Astrocyte of the hippocampus (primary cell): ENCODE measurements at places on chromosomes 1 and 21.

DNA sequence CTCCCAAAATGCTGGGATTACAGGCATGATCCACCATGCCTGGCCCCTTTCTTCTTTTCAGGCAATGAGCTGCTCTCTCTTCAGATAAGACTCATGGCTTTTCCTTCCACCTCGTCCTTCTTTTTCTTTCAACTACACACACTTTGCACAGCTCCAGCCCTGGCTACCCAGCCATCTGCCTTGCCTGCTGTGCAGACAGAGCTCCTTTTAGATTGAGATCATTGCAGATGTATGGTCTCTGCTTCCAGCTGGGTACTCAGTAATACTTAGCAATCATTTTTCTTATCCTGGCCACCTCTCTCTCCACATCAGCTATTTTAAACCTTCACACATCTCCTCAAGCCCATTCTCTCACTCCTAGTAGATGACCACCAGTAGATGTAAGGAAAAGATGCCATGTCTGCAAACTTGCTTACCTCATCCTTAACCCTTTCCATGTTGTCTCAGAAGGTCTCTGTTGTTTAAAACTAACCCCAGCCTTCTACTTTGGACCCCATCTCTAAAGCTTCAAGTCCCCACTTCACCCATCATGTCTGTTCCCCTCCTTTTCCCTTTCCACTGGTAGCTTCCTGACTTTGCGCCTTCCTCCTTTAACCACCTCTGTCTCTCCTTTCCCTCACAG, 7.3 kb downstream of the RAB4A start:
- DNase-seq = no peak

- DNase-seq = no peak
Observed at GRCh38 chr1:194184425-194184824, 998.0 kb upstream of the B3GALT2 start.

GRCh38 chr1:222048094-222048595, 306.3 kb upstream of the DUSP10 start:
- DNase-seq = peak; percentile 82

GRCh38 chr1:48756683-48757316, 19.9 kb downstream of the BEND5 start:
- DNase-seq = no peak

- DNase-seq = no peak
Observed at GRCh38 chr1:63230722-63231121, 91.6 kb upstream of the FOXD3 start.

DNA sequence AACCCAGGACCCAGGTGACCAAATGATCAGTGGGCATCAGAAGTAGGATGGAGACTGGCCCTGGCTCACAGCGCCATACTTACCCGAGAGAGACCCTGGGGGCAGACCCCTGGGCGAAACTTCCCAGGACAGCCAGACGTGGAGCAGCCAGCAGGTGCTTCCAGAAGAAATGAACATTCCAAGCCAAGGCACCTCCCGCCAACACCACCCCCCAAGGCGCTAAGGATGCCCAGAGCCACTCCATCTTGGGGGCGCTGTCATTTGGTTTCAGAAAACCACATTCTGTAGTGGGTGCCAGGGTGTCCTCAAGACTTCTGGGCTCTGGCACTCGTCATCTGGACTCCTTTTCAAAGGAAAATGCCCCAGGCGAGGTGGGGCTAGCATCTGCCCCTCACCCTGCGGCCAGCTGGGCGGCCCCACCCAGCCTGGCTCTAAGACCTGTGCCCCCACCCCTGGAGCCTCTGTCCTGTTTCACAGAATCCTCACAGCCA, 98.8 kb downstream of the RIPK4 start:
- DNase-seq = no peak

DNA sequence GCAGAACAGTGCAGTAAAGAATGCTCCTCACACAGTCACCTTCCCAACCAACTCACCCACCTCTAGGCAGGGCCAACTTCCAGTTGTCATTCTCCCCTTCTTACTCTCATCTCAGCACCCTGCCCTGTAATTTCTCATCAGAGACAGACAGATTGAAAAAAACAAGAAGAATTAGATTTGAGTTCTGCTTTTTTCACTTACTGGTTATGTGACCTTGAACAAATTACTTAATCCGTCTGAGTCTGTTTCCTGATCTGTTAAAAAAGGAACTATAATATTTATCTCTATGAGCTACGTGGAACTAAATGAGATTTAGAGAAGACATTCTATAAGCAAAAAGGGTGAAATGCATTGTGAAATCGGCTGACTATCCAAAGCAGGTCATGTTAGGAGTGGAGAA, 330.3 kb downstream of the ZNF326 start:
- no peak for DNase-seq

GRCh38 chr1:224626042-224626441, 9.9 kb downstream of the CNIH3 start:
- peak; percentile 91 for DNase-seq

GRCh38 chr1:243725846-243726245, 124.2 kb downstream of the AKT3 start:
- no peak for DNase-seq

GRCh38 chr1:85943526-85943925, 213.0 kb downstream of the COL24A1 start:
- DNase-seq = no peak

GRCh38 chr21:26732432-26733221, 112.6 kb downstream of the ADAMTS1 start:
- peak; percentile 79 for DNase-seq
